Stimulated activated naive CD4-positive, alpha-beta T cell treated with Interleukin-2 at 50 U/mL for 16 hours (primary cell): ENCODE measurements at places on chromosomes 16 and 17.

- no peak for DNase-seq
These were observed 161.1 kb downstream of the STX8 start for GRCh38 chr17:9414471-9414870.

GRCh38 chr17:27569257-27569722 is 61.7 kb upstream of the LGALS9 start:
- DNase-seq: peak; percentile 61

GRCh38 chr17:75131278-75132017 is at the start of gene NT5C:
Gene NT5C, minus strand, starts transcription at chr17:75131742. Its CDS starts 35 bp downstream, at chr17:75131707.
- DNase-seq: peak; percentile 62

DNA sequence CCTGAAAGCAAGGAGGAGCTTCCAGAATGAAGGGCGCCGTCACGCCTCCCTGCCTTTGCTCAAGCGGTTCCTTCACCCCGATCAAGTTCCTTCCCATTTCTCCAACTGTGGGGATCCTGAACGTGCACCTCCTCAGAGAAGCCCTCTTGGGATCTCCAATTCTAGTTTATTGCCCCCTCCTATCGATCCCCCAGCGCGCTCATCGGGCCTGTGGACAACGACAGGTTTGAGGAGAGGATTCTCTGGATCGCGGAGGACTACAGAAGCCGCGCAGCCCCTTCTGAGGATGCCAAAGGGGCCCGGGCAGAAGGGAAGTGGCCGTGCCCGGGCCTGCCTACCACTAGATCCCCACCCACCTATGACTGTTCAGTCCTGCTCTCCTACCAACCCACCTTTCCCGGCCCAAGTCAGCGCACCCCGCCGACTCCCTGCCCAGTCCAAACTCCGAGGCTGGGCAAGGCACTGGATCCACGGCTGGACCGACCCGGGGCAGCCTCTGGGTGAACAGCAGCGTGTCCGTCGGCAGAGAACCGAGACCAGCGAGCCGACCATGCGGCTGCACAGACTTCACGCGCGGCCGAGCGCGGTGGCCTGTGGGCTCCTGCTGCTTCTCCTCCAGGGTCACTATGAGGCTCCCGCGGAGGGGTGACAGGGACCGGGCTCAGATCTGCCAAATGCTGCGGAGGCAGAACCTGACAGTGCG is 12.8 kb upstream of the CES3 start:
- no peak for DNase-seq

- DNase-seq: no peak
These were observed 31.2 kb downstream of the NFATC3 start for GRCh38 chr16:68116256-68116867.

GRCh38 chr17:12429116-12429515 is 236.6 kb upstream of the MYOCD start:
- no peak for DNase-seq

- no peak for DNase-seq
These were observed 69.7 kb upstream of the RPL38 start for GRCh38 chr17:74133740-74134139.

DNA sequence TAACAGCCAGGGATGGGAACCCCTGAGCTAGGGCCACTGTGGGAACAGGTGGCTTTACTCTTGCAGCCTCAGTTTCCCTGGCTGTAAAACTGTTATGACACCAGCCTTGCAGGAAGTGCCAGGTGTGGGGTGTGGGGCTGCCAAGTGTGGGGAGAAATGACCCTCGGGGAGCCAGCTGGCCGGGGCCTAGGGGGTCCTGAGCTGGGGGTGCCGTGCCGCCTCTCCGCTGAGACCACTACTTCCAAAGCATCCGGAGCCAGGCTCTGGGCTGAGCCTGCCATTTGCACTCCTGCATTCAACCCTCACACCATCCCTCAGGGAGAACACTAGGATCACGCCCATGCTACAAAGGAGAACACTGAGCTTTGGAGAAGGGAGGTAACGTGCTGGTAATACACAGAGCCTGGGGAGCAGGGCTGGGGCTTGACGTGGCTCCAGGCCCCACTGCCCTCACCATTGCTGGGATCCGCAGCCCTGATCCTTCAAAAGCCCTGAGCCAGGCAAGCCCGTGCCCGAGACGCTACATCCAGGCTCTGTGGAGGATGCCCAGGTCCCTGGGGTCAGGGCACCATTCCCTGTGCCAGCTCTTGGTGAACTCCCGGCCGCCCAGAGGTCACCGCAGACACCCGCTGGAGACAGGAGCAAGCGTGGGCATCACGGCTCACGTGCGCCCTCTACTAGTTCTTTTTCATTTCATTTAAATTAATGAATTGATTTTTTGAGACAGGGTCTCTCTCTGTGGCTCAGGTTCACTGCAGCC is 28.8 kb upstream of the GINS2 start:
- peak; percentile 20 for DNase-seq

- DNase-seq: no peak
These were observed 68.4 kb downstream of the CMC2 start for GRCh38 chr16:80938004-80938878.

GRCh38 chr16:65469116-65469515 is 347.3 kb upstream of the CDH11 start:
- DNase-seq: no peak
